ENCODE measurements at places on chromosomes 7 and 10.

DNA sequence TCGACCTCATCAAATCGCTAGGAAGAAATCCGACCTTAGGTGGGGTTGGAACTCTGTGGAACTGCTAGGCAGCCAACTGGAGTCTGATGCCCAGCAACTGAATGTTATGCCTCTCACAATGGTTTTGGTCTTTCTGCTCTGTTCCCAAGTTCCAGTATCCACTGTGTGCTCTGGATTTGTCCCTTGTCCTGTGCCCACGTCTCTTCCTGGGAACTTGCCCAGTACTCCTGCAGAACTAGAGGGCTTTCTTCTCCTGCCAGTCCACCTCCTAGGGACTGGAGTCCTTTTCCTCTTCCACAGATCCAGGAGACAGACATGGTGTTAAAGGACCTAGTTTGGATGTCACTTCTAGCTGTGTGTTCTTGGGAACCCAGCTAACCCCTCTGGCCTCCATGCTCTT is 26.6 kb downstream of the PRTFDC1 start:
- H3K4me3 ChIP-seq = no peak overlapping the region
- no peaks in the 10 kb centered on the region for H3K4me1 ChIP-seq
- no peak overlapping the region for H3K27ac ChIP-seq
- no peaks in the 10 kb centered on the region for H3K36me3 ChIP-seq

DNA sequence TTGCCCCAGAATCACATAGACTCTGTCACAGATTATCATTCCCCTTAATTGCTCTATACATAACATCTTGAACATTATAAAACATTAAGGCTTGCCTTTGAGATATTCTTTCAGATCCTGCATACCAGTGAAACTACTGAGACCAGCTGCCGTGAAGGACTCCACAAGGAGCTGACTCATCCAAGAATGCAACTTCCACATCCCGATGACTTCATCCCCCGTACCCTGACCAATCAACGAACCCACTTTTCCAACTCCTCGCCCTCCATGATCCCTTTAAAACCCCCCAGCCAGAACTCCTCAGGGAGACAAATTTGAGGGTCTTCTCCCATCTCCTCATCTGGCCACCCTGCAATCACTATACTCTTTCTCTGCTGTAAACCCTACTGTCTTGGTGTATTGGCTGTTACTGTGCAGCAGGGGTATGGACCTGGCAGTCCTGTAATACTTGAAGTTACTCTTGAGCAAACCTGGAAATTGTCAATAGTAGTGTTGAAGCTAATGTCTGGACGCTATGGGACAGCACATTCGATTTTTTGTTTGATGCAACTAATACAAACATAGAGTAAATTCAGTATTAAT is 49.8 kb downstream of the HTR5A start:
- no peak overlapping the region for H3K4me3 ChIP-seq
- H3K27me3 ChIP-seq = no peaks in the 10 kb centered on the region
- no peaks in the 10 kb centered on the region for H3K4me1 ChIP-seq
- no peak for DNase-seq

GRCh38 chr7:30159163-30159562 is 24.4 kb downstream of the MTURN start:
- no peak for DNase-seq
- peaks cover 6% of the 10 kb centered on the region for H3K4me1 ChIP-seq
- H3K27ac ChIP-seq = no peak overlapping the region
- H3K36me3 ChIP-seq = no peaks in the 10 kb centered on the region
- H3K4me3 ChIP-seq = no peak overlapping the region

DNA sequence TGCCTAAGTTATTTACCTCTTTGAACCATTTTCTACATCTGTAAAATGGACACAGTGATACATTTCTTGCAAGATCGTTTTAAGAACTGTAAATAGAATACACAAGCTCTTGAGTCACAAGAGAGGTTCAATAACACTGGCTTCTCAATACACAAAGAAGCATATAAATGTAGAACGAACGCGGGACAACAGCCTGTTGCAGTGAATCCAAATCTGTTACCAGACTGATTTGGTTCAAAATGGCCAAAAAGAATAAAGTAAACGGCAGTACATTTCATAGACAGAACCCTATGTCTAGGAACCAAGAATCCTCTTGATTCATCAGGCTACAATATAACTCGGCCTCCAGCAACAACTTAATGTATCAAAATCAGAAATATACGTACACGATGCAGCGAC is 701 bp downstream of the MTPAP start:
- no peaks in the 10 kb centered on the region for H3K36me3 ChIP-seq
- H3K27ac ChIP-seq = peak overlapping the region; percentile 94
- H3K27me3 ChIP-seq = no peaks in the 10 kb centered on the region
- H3K4me1 ChIP-seq = peaks cover 38% of the 10 kb centered on the region
- no peak for DNase-seq
- H3K4me3 ChIP-seq = peak overlapping the region; percentile 76

DNA sequence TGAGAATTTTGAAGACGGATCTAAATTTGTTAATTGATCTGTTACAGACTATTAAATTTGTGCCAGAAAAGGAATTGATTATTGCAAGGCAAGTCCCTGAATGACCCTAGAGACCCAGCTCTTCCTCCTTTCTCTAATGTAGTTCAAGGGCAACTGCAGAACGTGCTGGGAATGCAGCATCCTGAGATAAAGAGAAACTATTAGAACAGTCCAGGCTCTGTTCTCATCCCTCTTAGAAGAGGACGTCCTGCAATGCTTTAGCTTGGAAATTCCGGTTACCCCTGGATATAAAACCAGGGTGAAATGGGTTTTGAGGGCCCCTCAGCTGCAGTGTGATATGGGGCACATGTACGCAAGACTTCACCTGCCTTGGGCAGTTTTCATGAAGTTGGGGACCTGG is 67.3 kb downstream of the PTN start:
- no peaks in the 10 kb centered on the region for H3K4me1 ChIP-seq
- no peaks in the 10 kb centered on the region for H3K36me3 ChIP-seq
- no peaks in the 10 kb centered on the region for H3K27me3 ChIP-seq
- H3K27ac ChIP-seq = no peak overlapping the region
- DNase-seq = no peak

DNA sequence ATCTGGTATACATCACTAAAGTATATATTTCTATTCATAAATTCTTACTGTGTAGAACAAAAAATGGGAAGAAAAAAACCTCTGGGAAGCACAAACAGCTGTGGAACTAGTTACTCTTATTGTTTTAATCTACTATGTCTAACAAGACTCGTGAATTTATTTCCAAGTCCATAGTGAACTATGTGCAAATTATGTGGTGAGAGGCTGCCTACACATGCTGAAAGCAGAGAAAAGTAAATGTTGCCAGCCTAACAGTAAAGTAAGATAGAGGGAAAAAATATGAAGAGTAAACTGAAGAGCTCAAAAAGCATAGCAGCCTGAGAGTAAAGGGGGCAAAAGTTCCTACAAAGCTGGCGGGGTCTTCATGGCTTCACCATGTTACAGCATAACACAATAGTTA is 3.0 kb downstream of the GDI2 start:
- no peak for DNase-seq
- no peaks in the 10 kb centered on the region for H3K27me3 ChIP-seq
- no peaks in the 10 kb centered on the region for H3K36me3 ChIP-seq
- no peak overlapping the region for H3K27ac ChIP-seq

DNA sequence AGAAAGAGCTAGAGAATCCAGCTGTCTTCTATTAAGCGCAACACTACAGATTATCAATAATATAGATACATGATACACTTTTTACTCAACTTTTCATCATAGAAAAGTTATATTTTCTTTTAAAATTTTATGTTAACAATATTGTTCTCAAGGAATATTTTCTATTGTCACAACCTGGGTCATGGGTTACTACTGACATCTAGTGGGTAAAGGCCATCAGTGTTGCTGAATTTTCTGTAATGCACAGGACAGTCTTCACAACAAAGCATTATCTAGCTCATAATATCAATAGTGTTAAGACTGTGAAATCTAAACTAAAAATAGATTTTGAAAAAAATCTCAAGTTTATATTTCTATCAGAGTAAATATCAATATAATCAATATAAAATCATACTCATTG is 209.8 kb downstream of the ZNF33B start:
- no peak overlapping the region for H3K27ac ChIP-seq
- no peaks in the 10 kb centered on the region for H3K27me3 ChIP-seq
- DNase-seq = no peak
- H3K4me3 ChIP-seq = no peak overlapping the region
- no peaks in the 10 kb centered on the region for H3K36me3 ChIP-seq
- no peaks in the 10 kb centered on the region for H3K4me1 ChIP-seq

DNA sequence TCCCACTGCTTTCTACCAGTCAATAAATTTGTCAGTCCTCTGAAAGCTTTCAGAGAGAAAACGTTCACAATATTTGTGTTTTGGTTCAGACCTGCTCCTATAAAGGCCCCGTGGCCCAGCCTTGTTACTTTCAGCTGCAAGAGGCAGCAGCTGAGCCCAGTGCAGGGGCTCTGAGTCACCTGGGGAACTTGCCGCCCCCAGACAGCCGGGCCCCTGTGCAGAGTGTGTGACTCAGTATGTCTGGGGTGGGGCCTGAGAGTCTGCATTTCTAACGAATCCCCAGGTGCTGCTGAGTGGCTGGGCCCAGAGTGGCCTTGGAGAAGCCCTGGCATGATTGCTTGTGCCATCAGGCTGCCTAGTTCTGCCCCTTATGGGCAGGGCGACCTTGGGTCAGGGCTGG is 303.5 kb downstream of the PAXIP1 start:
- H3K4me3 ChIP-seq = no peak overlapping the region
- H3K4me1 ChIP-seq = no peaks in the 10 kb centered on the region
- DNase-seq = no peak
- no peaks in the 10 kb centered on the region for H3K27me3 ChIP-seq
- no peaks in the 10 kb centered on the region for H3K36me3 ChIP-seq

DNA sequence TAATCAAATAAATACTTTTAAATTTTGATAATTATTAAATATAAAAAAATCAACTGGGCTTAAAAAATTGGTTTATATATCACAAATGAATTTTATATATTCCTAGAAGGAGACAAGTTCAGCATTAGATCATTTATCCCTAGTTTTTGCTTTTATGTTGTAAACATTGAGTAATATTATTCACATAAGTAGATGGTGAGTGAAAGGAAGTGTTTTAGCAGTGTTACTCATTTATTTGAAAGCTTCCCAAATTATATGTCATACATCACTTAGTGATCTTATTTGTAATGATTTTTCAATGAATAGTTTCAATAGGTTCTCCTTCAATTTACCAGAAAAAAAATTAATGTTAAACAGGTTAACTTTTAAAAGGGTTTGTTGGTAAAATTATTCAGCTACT is 15.8 kb downstream of the KLLN start:
- no peak overlapping the region for H3K27ac ChIP-seq
- no peaks in the 10 kb centered on the region for H3K27me3 ChIP-seq
- H3K4me1 ChIP-seq = no peaks in the 10 kb centered on the region
- no peak for DNase-seq
- H3K4me3 ChIP-seq = no peak overlapping the region
- H3K36me3 ChIP-seq = no peaks in the 10 kb centered on the region

- no peak overlapping the region for H3K4me3 ChIP-seq
- no peaks in the 10 kb centered on the region for H3K27me3 ChIP-seq
- no peak overlapping the region for H3K27ac ChIP-seq
- H3K36me3 ChIP-seq = peaks cover 8% of the 10 kb centered on the region
Measured at GRCh38 chr10:132776186-132776585, 9.8 kb downstream of the NKX6-2 start.

DNA sequence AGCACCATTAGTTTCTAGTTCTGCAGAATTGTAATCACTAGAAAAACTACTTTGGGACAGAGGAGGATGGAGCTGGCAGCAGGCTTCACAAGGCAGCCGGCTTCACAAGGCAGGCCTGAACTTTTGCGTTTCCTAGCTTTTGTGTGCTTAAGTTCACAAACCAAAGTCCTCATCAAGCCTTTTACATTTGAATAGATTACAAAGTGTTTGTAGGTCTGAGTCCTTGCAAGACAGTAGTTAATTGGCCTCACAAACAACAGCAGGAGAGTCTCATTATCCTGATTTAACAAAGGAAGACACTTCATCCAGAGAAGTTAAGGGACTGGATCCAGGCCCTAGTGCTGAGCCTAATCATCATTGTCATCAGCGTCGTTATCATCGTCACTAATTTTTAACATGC is 147.8 kb upstream of the AUTS2 start:
- DNase-seq = no peak
- no peaks in the 10 kb centered on the region for H3K36me3 ChIP-seq
- peaks cover 19% of the 10 kb centered on the region for H3K4me1 ChIP-seq
- H3K27me3 ChIP-seq = no peaks in the 10 kb centered on the region

GRCh38 chr7:155058896-155059295 is 11.2 kb upstream of the HTR5A start:
- no peak overlapping the region for H3K27ac ChIP-seq

DNA sequence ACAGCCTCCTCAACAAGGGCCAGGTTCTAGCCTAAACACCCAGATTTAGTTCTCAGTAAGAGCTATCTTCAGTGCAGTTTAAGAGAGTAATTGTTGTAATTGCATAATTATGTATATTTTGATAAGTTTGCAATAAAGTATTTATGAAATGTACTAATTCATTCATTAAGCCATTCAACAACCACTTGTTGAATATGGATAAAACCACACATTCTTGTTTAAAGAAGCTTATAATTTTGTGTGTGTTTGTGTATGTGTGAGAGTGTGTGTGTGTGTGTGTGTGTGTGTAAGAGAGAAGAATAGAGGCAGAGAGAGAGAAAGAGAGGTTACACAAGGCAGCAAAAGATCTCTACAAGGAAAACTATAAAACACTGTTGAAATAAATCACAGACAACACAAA is 115.0 kb upstream of the SLC25A13 start:
- H3K36me3 ChIP-seq = no peaks in the 10 kb centered on the region
- H3K27me3 ChIP-seq = no peaks in the 10 kb centered on the region
- no peak overlapping the region for H3K27ac ChIP-seq
- H3K4me3 ChIP-seq = no peak overlapping the region

DNA sequence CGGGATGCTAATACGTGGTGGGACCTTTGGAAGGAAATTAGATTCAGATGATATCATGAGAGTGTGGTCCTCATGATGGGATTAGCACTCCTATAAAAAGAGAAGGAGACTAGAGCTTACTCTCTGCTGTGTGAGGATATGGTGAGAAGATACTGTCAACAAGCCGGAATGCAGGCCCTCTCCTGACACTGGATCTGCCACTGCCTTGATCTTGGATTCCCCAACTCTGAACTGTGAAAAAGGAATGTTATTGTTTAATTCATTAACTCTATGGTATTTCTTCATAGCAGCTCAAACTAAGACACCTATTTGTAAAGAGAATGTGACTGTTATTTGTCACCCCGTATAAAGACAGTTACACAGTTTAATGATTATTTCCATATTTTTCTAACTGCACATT is 1227.5 kb upstream of the C7orf33 start:
- H3K27me3 ChIP-seq = no peaks in the 10 kb centered on the region
- DNase-seq = no peak
- no peak overlapping the region for H3K27ac ChIP-seq

GRCh38 chr7:36280840-36281812 is 108.5 kb upstream of the ANLN start:
- peak overlapping the region; percentile 95 for H3K27ac ChIP-seq
- H3K4me3 ChIP-seq = peak overlapping the region; percentile 18
- H3K4me1 ChIP-seq = peaks cover 97% of the 10 kb centered on the region
- no peaks in the 10 kb centered on the region for H3K36me3 ChIP-seq
- peak; percentile 81 for DNase-seq
- no peaks in the 10 kb centered on the region for H3K27me3 ChIP-seq
